Mesothelial cell of epicardium (in vitro differentiated cells): ENCODE measurements at places on chromosomes 1 and 21.

- DNase-seq: no peak
Observed at GRCh38 chr1:9621032-9621431, 30.5 kb upstream of the PIK3CD start.

GRCh38 chr1:214076708-214077065 lies 88.9 kb downstream of the PROX1 start:
- no peak for DNase-seq

- DNase-seq: no peak
Observed at GRCh38 chr1:230550428-230550827, 91.9 kb upstream of the COG2 start.

DNA sequence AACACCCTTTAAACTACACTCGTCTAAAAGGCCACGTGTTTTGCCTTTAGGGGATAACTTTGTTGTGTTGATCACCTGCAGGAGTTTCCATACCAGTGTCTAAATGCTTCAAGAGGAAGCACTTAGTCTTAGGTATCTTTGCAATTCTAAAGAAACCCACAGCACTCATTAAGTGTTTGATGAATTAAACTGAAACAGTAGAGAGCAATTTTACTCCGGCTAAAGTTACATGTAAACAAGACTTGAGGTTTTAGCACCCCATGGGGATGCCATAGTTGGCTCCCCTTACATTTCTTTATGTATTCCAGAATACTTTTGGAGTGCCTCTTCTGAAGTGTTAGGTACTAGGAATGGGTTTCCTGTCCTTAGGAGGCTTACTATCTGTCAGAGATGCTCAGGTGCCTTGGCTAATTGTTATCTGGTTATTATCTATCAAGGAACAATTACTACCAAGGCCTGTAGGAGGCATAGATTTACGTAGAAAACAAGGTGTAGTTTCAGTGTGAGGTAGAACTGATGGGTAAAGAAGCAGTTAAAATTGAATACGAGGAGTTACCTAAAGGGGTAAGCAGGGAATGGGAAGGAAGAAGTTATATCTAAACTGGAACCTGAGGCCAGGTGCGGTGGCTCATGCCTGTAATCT lies 176.8 kb upstream of the SAMSN1 start:
- DNase-seq: no peak

DNA sequence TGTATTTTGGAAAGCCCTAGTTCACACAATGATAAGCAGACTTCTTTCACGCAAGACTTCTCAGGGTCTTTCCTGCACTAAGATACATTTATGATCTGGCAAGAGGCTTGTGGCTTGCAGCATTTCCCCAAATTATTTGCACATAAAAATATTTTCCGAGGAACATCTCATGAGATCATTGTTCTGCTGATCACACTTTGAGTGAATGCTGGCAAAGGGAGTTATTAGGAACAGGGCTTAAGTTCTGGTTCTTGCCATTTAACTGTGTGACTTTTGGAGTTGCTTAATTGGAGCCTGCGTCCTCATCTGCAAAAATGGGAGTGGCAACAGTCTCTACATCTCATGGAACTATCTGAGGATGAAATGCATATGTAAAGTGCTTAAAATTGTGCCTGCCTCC lies 50.2 kb downstream of the GADD45A start:
- DNase-seq: no peak

- no peak for DNase-seq
Observed at GRCh38 chr1:160761046-160761445, 22.0 kb downstream of the SLAMF7 start.

DNA sequence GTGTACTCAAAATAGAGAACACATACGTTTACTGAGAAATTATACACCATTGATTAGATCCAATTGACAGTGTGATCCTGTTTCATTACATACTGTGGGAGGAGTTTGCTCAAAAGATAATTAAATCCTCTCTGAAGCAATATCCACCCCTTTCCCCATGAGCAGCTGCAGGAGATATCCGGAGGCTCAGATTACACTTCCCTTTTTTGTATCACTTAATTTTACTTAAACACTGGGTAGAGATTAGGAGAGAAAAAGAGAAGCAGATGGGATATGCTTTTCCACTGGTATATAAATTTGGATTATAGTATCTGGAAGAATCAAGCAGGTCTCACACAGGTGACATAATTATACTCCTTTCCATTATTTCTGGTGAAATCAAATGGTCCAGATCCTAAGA lies 333.3 kb upstream of the ZRANB2 start:
- no peak for DNase-seq

DNA sequence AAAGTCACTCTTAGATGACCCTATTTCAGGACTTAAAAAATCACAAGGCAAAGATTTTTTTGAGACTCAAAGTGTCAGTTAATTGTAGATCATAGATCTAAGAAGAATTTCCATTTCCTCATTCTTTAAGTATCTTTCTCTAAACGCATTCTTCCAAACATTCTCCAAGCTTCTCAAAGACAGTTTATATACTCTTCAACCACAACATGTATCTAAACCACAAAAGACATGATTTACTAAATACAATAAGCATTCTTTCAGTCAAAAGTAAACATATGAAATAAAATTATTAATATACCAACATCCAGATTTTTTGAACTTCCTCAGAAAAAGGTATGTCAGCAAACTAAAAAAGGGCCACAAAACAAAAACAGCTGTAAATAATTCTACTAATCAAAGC lies 24.4 kb downstream of the RC3H1 start:
- no peak for DNase-seq

DNA sequence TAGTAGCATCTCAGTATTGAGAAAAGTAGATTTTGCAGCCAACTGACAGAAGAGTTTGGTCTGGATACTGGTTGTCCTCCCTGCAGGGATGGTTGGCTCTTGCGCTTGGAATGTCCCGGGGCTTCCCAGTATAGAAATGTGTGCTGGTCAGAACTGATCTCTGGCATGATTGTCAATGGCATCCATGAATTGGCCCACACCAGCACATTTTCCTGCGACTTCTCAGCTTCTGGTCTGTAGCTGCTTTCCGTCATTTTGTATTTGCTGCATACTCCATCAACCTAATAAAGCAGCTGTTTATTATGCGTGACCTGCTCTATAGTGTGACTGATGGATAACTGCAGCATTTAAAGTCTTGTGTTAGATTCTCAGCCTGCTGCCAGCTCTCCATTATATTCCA lies 203.7 kb downstream of the S1PR1 start:
- no peak for DNase-seq

DNA sequence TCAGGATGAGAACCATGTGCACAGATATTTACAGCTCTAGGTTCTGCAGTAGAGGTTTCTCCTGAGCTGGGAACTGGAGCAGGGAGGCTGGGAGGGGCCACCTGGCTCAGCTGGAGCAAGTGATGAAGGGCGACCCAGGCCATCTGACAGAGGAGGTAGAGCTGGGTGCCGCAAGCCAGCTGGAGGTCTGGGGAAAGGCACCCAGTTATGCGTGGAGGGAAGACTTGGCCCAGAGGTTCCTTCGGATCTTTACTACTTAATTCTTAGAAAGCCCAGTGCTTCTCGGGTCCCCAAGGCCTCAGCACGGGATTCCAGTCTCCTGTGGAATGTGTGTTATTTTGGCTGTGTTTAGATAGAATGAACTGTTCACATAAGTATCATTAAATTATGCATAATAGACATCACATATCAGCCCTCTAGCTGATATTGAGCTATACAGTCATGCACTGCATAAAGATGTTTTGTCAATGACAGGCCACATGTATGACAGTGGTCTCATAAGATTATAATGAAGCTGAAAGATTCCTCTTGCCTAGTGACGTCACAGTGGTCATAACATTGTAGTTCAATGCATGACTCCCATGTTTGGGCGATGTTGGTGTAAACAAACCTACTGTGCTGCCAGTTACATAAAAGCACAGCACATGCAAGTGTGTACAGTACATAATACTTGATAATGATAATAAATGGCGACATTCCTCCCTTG lies 245.1 kb downstream of the RHOU start:
- DNase-seq: no peak

DNA sequence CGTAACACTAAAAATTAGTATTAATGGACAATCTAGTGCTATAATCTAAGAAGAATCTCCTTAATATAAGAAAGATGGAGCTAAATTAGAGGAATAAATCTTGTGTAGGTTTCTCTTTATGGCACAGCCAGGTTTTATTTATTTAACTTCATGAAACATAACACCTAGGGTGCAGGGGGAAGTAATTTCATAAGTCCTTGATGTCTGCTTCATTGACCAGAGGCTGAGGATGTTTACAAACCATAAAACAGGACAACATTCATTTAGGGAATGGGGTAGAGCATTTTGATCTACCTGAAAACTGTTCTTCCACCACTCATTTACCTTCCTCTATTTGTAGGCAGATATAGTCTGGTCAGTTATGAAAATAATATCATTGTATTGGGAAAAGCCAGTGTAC lies 95.5 kb downstream of the NGF start:
- no peak for DNase-seq

DNA sequence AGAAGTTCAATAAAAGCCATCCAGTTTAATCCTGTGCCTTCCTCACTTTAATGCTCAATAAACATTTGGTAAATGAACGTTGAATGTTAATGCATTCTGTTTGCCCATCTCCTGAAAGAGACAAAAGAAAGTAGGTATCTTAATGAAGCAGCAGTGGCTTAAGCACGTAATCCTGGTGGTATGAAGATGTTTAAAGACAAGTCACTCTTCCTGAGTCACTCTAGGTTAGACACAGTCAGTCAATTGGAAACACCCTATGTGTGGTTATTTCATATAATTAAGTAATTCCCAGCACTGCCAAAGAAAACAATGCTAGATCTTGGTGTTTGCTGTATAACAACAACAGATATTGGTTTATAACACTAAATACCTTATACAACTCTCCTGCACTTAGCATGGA lies 334.0 kb upstream of the FMN2 start:
- no peak for DNase-seq

DNA sequence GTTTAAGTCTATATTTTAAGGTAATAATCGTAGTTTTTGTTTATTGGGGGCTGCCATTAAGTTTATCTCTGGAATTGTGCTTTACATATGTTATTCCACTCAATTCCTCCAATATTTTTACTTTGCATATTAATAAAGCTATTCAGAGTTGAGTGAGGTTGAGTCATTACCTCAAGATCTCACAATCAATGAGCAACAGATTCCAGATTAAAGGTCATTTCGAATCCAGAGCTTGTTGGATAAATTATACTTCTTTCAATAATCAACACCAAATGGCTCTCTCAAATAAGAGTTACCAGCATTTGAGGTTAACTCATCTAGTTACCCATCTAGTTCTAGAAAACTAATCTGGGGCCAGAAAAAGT lies 16.7 kb downstream of the RGS4 start:
- no peak for DNase-seq

- DNase-seq: no peak
Observed at GRCh38 chr1:3019007-3019515, 2.2 kb upstream of the ACTRT2 start.

GRCh38 chr1:91201176-91201575 lies 179.3 kb upstream of the ZNF644 start:
- DNase-seq: no peak

DNA sequence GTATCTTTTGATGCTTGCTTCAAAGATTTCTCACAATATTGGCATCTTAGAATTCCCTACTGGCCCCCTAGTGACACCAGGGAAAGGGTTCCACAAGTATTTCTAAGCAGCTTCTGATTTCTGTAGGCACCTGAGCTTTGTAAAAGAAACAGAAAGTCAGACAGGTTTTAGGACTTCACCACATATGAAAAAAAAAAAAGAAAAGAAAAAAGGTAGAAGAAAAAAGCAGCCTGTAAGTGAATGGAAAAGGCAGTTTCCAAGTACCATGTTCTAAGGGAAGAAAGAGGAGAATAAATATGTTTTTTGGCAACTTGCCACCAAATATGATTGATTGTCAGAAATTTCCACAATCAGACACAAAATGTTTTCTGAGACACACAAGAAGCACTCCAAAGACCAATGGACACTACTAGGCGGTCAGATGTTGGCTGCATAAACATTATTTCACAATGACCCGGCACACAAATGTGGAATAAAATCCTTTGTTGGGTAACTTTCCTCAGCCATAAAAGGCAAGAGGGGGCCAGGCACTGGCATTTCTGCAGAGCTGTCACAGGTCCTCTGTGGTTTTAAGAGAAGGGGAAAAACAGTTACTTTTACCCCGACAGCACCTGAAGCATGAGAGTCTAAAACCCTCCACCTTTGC lies 12.7 kb upstream of the CPLANE2 start:
- DNase-seq: no peak

DNA sequence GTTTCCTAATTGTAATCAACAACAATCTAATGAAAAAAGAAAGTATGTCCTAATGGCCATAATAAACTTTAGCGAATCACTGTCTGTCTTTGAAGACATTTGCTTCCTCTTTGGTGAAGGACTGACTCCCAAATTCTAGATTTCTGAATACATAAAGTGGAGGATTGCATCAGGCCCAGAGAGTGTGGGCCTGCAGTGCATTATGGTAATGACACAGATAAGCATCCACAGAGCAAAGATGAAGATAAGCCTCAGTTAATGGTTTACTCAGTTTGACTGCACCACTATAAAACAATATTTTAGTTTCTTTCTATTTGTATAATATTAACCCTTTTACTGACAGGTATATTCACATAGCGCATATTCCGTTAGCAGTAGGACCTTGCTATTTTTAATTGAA lies 365.5 kb downstream of the KCTD3 start:
- DNase-seq: no peak

DNA sequence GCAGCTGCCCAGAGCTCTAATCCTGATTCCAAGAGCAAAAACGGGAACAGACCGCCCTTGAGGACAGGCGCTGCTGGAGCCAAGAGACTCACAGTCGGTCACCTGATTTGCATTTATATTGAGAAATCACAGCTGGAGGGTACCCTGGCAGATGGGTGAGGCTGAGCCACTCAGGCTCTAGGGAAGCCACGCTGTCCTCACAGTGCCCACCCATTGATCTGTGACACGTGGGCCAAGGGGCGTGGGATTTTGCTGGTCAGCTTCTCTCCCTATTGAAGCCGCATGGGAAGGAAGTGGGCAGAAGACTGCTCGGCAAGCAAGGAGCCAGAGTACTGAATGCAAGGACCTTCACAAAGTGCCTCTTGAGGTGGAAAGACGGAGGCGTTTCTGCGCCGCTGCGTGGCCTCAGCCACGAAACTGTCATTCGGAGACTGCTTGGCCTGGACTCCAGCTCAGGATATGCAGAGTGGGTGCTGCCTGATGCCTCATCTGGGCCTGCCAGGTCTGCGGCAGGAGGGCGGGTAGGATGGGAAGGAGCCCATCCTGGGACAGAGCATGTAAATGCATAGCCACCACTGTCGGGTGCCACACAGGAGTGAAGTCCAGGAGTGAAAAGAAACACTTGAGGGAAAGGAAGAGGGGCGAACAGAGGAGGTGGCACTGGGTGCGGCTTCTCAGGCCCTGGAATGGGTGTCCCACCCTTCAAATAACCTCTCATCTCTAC lies 139.8 kb downstream of the PGBD5 start:
- DNase-seq: no peak

GRCh38 chr21:43354026-43354420 lies 72.9 kb downstream of the SIK1 start:
- DNase-seq: no peak

DNA sequence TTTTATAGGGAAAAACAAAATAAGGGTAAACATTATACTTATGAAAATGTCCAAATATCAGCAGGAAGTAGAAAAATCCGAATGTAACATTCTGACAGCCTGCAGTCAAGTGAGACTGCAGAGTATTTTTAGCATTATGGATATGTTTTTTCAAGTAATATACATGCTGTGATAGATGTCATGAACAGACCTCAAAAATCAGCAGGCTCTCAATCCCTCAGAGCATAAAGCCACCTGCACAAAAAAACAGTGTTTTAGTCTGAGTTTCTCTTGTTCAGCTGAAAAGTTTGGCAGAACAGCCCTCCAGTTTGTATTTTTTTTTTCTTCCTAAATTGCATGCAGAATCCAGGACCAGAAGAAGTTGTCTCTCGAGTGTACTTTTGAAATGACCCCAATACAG lies 219.1 kb upstream of the FMN2 start:
- DNase-seq: no peak

- no peak for DNase-seq
Observed at GRCh38 chr1:49765034-49765433, 258.7 kb downstream of the AGBL4 start.
